ENCODE measurements at places on chromosomes 7 and 10.

GRCh38 chr10:5595591-5595990, 70.8 kb downstream of the ASB13 start:
- DNase-seq: no peak

GRCh38 chr10:83062871-83063270, 1076.4 kb upstream of the GHITM start:
- no peak for DNase-seq

GRCh38 chr7:132574223-132574622, 2.0 kb downstream of the PLXNA4 start:
- DNase-seq: no peak

DNA sequence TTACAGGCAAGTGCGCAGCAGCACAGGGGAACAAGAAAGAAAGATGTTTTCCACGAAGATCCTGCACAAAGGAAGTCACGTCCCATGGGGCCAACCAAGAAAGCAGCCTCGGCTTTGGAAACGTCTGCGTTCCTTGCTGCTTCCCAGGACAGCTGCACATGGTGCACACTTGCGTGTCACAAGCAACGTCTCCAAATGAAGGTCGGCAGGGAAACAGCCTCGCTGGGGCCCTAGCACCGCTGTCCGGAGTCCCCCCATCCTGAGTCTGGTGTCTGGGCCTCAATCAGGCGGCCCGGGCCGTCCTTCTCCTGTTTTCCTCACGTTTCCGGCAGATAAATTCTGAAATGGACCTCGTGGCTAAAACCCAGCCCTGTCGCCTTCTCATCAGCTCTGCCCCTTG, 206.2 kb downstream of the DIP2C start:
- no peak for DNase-seq

- no peak for DNase-seq
Observed at GRCh38 chr10:61153771-61154170, 209.8 kb upstream of the RHOBTB1 start.

GRCh38 chr10:131909014-131909808, 8.4 kb downstream of the PPP2R2D start:
- no peak for DNase-seq

DNA sequence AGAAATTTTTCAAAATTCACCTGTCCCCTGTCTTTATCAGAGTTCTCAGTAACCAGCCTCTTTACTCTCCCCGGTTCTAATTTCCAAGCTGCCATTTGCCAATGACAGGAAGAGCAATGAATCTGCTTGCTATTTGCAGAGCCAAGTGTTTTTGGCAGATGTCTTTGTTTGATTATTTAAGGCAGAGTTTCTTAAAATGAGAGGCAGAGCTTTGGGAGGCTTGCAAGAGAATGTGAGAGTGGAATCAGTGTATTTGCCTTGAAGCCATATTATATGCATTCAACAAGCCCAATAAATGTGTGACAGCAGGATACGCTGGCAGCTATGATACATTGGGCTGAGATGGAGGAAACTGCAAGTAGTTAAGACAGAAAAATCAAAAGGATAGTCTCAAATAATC, 196.5 kb downstream of the PHF14 start:
- peak; percentile 23 for DNase-seq

GRCh38 chr7:77685233-77685632, 11.0 kb upstream of the RSBN1L start:
- DNase-seq: no peak

DNA sequence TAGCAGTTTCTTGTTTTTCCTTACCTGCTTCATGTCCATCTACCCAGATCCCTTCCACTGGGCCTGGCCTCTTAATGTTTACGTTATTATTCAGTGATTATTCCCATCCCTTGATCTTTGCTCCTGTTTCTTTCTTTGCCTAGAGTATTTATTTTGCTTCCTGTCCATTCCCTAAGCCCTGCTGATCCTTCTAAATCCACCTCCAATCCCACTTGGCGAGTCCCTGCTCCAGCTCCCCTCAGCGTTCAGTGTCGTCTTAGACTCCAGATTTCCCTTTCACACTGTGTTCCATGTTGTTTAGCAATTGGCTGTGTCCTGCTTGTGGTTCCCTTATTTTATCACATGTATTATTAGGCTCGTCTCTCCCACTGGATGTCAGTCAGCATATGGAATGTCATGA, 7.3 kb downstream of the PPP2R2D start:
- DNase-seq: no peak

- DNase-seq: no peak
Observed at GRCh38 chr7:107048783-107049418, 4.4 kb downstream of the PRKAR2B start.

DNA sequence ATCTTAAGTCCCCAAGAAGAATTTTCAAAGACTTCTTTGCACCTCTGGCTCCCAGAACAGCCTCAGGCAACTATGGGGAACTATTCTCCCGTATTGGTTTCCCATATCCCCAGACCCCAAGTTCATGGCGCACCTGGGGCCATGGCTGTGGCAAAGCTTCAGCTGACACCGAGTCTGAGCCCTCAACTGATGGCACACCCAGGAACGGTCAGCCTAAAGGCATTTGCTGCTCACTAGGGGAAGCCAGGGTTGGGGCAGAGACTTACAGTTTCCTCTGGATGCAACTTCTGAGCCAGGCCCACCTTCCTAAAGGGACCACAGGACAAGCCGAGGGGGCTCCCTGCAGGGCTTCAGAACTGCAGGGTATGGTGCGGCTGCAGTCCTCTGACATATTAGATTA, 13.7 kb upstream of the CPA1 start:
- DNase-seq: no peak

DNA sequence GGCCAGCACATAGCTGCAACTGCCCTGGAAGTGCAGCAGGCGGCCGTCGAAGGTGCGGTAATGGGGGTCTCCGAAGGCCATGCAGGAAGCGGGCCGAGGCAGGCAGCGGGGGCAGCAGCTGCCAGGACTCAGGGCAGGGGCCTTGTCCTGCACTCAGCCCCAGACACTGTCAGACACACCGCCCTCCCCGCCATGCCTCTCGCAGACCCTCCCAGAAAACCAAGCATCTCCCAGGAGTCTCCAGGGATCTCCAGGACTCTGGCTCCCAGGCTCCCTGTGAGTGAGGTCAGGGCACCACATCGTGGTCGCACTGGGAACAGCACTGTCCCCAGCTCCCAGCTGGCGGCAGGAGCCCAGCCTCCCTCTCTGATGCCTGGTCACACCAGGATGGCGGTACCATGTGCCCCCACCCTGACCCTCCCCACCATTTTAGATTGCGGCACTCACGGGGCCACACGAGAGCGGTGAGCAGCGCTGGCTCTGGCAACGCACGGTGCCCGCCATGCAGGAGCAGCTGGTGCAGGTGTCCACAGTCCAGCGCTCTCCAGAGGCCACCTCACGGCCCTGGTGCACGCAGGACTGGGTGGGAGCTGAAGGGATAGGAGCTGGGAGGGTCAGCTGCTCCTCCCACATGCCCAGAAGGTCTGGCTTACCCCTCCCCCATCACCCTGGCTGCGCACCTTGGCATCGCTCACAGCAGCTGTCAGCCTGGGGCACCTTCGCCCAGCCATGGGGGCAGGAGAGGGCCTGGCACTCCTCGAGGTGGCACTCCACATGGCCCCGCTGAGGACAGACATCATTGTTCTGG, 17.5 kb downstream of the ATP6V1F start:
- no peak for DNase-seq

- DNase-seq: no peak
Observed at GRCh38 chr10:126470991-126471390, 82.7 kb upstream of the ADAM12 start.

GRCh38 chr10:103763374-103764202, 91.8 kb downstream of the SH3PXD2A start:
- no peak for DNase-seq

- DNase-seq: no peak
Observed at GRCh38 chr10:131144711-131145375, 166.7 kb downstream of the TCERG1L start.

GRCh38 chr10:119817991-119818888, 54.4 kb downstream of the MCMBP start:
- no peak for DNase-seq

- no peak for DNase-seq
Observed at GRCh38 chr7:65250697-65251395, 122.8 kb upstream of the ZNF92 start.

- DNase-seq: no peak
Observed at GRCh38 chr7:39249635-39250152, 272.0 kb downstream of the POU6F2 start.

- DNase-seq: no peak
Observed at GRCh38 chr7:80884511-80885195, 34.2 kb downstream of the SEMA3C start.

- DNase-seq: no peak
Observed at GRCh38 chr7:90764848-90765570, 168.9 kb downstream of the CDK14 start.

- no peak for DNase-seq
Observed at GRCh38 chr7:124856299-124856888, 73.2 kb downstream of the POT1 start.

- DNase-seq: peak; percentile 8
Observed at GRCh38 chr10:93680412-93681047, 21.9 kb downstream of the FRA10AC1 start.

DNA sequence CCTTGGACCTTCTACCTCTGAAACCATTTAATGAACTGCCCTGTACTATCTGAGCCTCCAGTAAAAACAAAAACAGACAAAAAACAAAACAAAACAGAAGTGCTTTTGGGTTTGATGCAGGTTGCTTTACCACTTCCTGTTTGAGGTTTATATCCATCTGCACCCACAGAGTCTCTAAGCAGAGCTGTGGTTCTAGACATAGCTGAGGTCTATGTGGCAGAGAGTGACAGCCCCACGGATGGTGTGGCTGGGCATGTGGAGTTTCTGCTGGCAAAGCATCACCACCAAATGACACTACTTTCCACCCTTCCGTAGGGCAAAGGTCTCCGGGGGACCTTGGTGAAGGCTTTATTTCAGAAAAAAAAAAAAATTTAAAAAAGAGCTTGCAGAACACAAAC, 754.2 kb downstream of the GRID1 start:
- no peak for DNase-seq

- DNase-seq: no peak
Observed at GRCh38 chr10:124231168-124232155, 138.1 kb upstream of the CHST15 start.

DNA sequence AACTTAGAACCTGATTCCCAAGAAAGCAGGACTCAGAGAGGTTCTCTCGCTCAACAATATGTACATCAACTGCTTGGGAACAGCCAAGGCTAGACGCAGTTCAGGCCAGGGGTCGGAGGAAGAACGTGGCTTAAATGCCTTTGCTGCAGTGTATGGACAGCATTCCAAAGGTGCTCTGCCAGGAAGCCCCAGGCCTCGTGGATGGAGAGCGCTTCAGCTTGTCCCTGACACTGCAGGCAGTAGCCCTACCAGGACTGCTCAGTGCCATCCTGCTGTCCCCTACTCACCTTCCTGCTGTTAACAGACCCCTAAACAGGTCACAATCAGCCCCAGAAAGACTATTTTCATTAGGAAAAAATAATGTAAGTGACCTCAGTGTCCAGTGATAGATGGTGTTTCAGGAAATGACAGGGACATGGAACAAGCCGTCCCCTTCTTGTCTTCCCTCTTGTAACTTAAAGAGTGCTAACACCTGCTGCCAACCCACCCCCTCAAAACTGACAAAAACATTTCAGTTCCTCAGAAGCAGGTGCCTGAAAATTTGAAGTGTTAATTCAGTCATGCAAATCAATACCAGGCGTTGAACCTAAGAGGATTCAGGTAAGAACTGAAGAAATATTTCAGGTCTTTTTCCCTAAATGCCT, 16.5 kb downstream of the CREB3L2 start:
- DNase-seq: no peak

DNA sequence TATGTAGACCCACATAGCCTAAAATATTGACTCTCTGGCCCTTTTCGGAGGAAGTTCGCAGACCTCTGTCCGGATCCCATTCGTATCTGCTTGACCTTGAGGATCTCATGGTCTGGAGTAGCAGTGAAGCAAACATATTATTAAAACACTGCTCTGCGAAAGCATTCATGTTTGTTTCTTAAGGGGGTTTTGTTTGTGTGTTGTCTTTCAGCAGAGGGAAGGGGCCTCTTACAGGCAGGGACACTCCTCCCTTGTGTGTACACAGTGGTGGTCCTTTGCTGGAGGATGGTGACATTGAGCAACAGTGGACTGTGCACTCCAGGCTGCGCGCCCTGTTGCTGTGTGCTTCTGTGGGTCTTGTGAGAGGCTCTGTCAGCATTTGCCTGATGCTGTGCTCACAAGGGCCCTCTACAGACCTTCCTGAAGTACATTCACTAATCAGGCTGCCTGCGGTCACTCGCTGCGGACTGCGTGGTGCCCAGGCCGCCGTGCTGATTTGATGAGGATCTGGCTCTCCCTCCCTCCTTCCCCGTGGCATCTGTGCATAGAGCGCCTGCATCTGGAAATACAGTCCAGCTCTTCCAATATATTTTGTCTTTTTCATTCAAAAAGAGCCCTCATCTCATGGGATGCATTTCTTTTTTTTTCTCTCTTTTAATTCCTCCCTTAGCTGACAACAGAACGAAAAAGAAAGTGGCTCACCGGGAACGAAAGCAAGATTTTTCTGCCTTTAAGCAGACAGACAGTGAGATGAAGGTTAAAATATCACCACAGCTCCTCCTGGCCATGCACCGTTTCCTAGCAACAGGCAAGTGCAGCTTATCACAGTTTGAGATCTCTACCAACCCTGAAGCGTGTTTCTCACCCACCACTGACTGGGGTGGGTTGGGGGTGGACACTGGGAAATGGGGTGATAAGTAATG, 135.8 kb downstream of the CNNM2 start:
- DNase-seq: no peak

DNA sequence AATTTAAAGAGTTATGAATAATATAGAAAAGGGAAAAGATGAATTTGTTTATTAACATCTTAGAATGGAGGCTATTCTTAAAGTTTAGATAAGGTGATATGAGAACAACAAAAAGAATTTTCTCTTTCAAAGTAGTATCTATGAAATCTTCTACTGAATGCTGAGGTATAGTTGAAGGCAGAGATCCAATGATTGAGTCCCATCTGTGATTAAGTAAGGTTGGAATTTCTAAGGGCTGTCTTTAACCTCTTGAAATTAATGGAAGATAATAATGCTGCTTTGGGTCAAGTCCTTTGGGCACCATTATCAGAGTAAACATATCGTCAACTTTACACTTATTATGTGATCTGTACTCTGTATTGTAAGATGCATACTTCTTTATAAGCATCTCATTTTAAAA, 307.9 kb downstream of the PRKG1 start:
- no peak for DNase-seq
